Pons (tissue), 1 donor: ENCODE measurements at places on chromosomes 2 and 18.

- no peak for DNase-seq
Observed at GRCh38 chr2:128450211-128451024, 131.8 kb upstream of the HS6ST1 start.

GRCh38 chr2:38806015-38806732 lies 28.2 kb downstream of the GEMIN6 start:
- DNase-seq: no peak

- no peak for DNase-seq
Observed at GRCh38 chr2:8501061-8501720, 180.7 kb upstream of the ID2 start.

DNA sequence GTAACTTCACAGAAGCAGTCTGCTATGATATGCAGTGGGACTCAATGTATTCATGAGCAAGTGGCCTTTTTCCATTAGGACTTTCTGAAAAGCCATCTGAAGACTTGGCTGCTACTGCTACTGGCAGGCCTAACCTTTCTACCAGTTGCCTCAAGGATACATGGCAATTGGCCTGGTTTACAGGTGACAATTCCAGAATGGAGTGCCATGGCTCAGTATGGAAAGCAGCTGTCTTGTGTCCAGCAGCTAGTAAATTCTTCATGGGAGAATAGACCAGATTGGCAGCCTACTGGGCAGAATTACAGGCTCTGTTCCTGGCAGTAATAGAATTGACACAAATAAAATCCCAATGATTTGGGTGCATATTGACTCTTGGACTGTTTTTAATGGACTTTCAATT lies 12.6 kb upstream of the TMX3 start:
- DNase-seq: no peak

GRCh38 chr2:65545837-65546805 lies 113.7 kb upstream of the SPRED2 start:
- no peak for DNase-seq

- no peak for DNase-seq
Observed at GRCh38 chr2:61900281-61900680, 5.2 kb upstream of the COMMD1 start.

DNA sequence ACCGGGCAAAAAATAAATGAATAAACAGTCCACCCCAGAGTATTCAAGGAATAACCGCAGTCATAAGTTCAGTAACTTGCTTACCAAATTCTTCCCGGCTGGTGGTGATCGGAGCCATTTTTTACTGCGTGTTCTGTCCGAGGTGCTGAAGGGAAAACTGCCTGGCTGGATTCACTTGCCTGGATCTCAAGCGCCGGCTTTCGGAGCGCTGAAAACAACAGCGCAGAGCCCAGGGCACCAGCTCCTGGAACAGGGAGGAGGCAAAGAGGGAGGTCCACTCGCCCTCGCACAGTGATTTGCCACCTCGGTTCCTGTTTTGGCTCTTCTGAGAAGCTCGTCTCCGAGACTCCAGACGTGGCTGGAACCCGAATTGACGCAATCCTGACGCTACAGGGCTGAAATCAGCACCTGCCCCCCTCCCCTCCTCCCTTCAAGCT lies at the start of gene SYT4:
SYT4 (minus strand) TSS at position 327 of the 437 bp plus-strand sequence; CDS start at position 118, 209 bp downstream.
- DNase-seq: peak; percentile 54

DNA sequence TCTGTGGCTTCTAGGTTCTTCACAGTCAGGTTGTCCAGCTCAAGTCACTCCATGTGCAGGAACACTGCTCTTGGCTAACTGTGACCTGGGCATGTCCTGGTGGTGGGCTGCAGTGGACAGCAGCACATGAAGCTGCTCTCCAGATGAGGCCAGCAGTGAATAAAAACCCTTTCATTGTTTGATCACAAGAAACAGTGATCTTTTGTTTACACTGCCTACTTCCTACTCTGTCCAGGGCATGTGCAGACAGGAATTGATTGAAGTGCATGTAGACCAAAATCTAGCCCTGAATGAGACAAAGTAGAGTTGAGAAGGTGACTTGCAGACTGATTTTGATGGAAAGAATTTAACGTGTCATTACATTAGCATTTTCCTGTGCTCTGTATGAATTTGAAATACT lies 34.9 kb downstream of the BCL2L11 start:
- DNase-seq: peak; percentile 91

DNA sequence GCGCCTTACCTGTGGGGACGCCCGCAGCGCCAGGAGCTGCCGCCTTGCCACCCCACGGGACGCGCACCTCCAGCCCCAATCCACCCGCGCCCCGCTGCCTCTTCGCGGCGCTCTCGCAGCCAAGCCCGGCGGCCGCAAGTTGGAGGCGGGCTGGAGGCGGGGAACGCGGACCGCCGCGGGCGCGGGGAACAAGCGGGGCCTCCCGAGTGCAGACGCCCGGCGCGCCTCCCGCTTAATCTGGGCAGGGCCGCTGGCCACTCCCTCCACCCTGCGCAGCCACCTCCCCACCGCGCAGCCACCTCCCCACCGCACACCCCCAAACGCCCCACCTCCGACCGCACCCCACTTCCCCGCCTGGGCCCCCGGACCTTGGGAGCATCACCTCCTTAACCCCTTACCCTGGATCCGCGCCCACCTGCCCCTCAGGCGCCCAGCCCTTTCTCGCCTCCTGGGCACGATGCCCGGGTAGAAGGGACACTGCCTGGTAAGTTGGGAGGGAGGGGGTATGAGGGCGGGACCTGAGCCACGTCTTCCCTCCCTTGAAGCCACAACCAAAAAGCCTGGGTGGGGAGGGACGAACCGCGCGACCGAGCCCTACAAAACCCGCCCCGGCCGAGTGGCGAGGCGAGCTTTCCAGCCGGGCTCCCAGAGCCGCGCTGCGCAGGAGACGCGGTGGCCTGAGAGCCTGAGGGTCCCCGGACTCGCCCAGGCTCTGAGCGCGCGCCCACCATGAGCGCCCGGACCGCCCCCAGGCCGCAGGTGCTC lies at the start of the genes COL4A3 and COL4A4:
COL4A3 (plus strand) TSS at position 627 of the 765 bp plus-strand sequence; CDS start at position 730, 103 bp downstream.
COL4A4 (minus strand) TSS at position 208 of the 765 bp plus-strand sequence. CDS start 16,722 bp downstream, outside the sequence.
- DNase-seq: no peak

GRCh38 chr2:58939388-58939787 lies 698.3 kb upstream of the FANCL start:
- no peak for DNase-seq

DNA sequence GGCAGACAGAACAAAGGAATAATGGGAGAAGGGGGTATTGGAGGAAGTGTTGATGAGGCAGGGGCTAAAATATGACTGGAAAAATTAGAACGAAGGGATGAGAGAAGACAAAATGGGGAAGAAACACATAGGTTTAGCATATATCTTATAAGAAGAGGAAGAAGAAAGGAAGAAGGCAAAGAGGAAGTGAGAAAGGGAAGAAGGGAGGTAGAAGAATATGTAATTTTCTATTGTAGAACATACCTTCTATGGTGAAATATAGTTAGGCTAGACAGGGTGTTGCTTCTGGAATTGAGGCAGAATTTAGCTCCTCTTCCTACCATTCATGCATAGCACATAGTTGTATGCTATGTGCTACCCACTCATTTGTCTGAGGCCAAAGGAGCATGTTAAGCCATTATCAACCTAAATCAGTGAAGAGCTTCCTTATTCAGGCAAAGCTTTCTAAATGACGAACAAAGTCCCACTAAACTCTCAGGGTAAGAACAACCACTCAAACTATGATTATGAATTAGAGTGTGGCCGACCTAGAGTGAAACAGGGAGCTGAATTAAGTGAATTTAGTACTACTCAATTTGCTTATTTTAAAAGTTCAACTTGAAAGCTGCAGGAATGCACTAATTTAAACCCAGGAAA lies 180.9 kb upstream of the GALNT5 start:
- DNase-seq: no peak

GRCh38 chr2:23803965-23804542 lies 122.9 kb downstream of the ATAD2B start:
- no peak for DNase-seq

- no peak for DNase-seq
Observed at GRCh38 chr2:167890739-167891138, 356.7 kb downstream of the STK39 start.

DNA sequence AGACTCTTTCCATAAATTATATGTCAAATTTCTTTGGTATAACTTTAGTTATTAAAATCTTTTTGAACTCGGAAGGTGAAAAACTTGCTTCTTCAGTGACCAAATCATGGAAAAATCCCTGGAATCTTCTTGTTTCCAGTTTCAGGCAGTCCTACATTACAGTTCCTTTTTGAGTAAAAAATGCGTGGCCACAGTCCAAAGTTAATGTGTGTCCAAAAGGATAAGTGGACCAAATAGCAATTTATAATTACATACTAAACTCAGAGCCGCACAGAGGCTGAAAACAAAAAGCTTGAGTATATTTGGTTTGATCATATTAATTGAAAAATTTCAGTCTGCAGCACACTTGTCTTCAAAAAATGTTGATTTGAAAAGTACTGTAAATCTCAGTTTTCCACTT lies 28.4 kb upstream of the DYNC2LI1 start:
- no peak for DNase-seq

DNA sequence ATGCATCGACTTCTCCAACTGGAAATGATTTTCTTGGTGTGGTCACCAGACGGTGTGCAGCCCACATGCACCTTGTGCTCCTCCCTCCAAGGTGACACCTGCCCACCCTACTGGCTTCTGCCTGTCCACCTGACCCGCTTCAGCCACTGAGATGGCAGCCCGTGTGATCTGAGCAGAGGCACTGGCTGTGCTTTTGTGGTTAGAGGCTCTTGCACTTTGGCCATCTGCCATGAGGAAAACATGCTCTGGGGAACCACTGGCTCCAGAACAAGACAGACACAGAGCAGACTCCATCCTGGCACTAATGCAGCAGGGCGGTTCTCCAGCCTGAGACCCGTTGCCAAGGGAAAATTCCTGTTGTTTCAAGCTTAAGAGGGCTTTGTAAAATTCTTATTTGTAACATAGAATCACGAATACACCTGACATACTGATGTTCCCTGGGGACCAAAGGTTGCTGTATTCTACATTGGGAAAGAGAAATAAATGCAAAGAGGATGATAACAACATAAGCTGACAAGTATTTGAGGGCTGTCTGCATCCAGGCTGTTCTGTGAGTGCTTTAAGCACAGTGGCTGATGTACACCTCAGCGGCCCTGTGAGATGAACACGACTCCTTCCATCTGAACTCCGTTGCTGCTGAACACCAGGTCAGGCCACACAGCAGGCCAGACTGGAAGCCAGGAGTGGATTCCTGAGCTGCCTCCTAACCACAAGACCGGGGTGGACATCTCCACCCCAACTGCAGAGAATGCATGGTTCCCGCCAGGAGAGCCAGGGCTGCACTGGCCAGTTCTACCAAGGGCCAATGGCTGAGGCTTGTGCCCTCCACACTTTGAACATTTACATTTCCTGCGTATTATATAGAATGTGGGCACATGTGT lies 820.4 kb downstream of the GALR1 start:
- DNase-seq: peak; percentile 82

DNA sequence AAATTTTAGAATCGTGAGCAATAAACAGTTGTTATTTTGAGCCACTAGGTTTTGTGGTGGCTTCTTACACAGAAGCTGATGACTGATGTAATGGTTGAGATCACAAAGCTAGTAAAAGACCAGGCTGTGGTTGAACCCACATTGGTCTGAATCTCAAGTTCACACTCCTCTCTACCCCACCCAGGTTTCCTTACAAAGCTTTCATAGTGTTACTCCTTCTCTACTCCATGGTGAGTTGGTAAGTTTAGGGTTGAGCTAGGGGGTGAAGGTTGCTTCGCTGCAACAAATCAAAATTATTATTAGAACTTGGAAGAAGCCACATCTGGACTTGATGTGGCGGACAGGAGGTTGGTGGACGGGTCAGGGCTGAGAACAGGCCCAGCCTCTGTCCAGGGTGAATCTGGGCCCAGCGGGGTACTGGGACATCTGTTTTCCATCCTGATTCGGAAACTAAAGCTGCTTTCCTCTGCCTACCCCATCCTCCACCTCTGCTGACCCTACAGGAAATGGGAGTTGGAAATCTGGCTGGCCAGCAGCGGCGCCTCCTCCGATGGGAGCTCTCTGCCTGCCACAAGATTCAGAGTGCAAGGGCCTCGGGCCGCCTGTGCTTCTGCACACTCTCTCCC lies 86.3 kb downstream of the ZFP36L2 start:
- DNase-seq: no peak

DNA sequence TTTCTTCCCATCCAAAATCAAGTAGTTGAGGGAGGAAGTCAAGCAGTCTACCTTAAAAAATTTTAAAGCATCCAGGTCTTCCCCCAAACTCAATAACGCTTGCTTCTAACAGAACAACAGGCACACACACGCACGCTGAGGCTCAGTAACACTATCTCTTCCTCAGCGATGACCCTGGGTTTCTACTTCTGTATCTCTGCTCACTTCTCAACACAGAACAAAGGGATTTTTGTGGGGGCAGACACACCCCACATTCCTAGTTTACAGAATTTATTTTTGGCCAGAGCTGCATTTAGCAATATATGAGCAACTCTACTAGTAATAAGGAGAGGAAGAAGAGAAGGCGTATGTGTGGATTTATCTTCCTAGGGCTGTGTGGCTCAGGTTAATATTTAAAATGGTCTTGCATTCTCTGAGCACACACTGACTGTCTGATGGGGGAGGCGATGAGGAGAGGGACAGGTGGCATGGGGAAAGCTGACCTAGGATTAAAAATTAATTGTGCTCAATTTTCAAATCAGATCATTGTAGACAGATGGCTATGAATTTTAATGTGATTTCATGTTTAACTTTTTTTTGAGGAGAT lies 71.3 kb upstream of the PPM1B start:
- no peak for DNase-seq

- no peak for DNase-seq
Observed at GRCh38 chr2:19664646-19665045, 237.1 kb downstream of the TTC32 start.

- DNase-seq: peak; percentile 97
Observed at GRCh38 chr2:104872866-104873688, 19.2 kb downstream of the POU3F3 start.

DNA sequence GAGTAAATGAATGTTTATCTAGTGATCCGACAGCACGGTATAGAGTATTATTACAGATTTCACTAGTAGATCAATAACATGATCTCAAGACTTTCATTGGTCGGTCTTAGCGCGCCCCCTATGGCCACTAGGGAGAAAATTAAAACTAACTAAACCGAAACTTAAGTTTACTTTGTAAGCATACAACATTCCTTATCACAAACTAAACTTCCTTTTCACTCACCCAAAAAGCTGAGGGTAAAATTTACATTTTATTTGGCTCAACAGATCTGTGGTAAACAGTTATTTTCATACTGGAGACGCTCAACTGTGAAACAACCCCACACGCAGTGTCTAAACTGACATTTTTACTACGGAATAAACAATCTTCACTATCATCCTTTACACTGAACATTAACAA lies 215.6 kb upstream of the MAP2 start:
- peak; percentile 34 for DNase-seq
